IMR-90 (cell line): ENCODE measurements at places on chromosomes 7 and 10. TPM values are rescaled to one million over a fixed set of nuclear protein-coding genes. Genes with fewer than 3 reads are reported as not detected.
A peak's percentile ranks its signal among the peaks of the same experiment; 100 is the strongest.

CTAGE8 gene
- not detected in 2 replicates for total RNA-seq

LRRTM3 gene
- under 0.01 TPM in 1 of 2 replicates, not detected in the other for total RNA-seq

HELLS gene
- 29.8 and 65.8 TPM in 2 replicates for total RNA-seq

MRC1 gene
- total RNA-seq: not detected in 2 replicates

ASL gene
- total RNA-seq: 42.8 and 50.0 TPM in 2 replicates

ZNF735 gene
- total RNA-seq: not detected in 2 replicates

HECTD2 gene
- 5.9 and 10.3 TPM in 2 replicates for total RNA-seq

RET gene
- 0.18 and 0.28 TPM in 2 replicates for total RNA-seq

DNA sequence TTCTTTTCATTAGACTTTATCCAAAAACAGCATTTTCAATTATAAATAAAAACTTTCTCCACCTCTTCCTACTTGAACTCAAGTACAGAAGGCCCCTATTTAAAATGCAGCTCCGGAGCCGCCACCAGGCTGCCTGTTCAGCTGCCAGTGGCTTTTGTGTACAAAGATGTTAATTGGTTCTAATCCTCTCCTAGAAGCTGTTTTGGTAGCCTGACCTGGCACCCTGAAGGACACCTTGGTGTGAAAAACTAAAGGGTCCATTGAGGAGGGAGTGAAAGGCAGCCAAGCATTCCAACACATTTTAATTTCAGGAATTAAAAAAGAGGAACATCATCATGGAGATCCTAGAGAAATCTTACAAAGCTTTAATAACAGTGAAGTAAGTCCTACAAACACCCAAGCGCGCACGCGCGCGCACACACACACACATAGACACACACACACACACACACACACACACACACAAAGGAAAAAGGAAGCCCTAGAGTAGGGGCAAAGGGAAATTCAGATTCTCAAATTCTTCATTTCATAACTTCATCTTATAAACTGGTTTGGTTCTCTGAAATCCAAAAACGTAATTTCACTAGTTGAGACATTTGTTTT is 41.4 kb downstream of the VAX1 start:
- DNase-seq: no peak

- no peak for DNase-seq
Observed at GRCh38 chr7:36683695-36684357, 40.5 kb downstream of the AOAH start.

DNA sequence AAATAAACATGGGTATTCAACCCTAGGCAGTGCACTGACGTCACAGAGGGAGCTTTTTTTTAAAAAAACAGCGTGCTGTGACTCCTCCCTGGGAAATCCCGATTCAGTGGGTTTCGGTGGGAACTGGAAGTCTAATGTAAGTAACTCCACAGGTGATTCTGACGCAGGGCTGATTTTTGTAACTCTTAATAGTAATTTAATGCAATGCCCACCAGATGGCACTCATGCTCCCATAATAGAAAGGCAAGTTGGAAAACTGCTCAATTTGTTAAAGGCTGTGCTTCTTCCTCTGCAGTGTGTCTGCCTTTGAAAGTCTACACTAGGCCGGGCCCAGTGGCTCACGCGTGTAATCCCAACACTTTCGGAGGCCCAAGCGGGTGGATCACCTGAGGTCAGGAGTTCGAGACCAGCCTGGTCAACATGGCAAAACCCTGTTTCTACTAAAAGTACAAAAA is 10.9 kb upstream of the RSU1 start:
- DNase-seq: peak; percentile 83

GRCh38 chr7:10940704-10941355 is 32.8 kb upstream of the PHF14 start:
- DNase-seq: no peak

- peak; percentile 68 for DNase-seq
Observed at GRCh38 chr7:28272461-28272877, 91.9 kb upstream of the JAZF1 start.

DNA sequence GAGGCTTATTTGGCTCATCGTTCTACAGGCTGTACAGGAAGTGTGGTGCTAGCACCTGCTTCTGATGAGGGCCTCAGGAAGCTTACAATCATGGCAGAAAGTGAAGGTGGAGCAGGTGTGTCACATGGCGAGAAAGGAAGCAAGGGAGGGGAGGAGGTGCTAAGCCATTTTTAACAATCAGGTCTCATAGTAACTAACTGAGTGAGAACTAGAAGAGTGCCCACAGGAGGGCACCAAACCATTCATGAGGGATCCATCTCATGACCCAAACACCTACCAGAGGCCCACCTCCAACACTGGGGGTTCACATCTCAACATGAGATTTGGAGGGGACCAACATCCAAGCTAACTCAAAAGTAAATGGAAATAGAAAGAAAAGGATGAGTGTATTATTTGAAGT is 78.1 kb downstream of the CXCL12 start:
- no peak for DNase-seq

DNA sequence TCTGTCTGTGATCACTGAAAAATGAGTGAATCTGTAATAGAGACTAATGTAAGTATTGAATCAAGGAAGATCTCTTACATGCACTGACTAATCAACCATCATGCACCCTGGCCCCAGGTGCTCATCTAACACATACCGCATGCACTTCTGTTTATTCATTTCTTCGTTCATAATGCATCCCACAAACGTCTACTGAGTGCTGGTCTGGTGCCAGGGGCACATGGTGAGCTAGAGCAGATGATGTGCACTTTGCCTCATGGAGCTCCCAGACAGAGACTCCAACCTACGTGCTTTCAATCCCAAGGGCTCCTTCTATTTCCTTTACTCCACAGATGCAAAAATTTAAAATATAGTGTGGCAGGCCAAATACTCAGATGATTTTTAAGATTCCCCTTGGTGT is 10.7 kb downstream of the C10orf90 start:
- DNase-seq: no peak

DNA sequence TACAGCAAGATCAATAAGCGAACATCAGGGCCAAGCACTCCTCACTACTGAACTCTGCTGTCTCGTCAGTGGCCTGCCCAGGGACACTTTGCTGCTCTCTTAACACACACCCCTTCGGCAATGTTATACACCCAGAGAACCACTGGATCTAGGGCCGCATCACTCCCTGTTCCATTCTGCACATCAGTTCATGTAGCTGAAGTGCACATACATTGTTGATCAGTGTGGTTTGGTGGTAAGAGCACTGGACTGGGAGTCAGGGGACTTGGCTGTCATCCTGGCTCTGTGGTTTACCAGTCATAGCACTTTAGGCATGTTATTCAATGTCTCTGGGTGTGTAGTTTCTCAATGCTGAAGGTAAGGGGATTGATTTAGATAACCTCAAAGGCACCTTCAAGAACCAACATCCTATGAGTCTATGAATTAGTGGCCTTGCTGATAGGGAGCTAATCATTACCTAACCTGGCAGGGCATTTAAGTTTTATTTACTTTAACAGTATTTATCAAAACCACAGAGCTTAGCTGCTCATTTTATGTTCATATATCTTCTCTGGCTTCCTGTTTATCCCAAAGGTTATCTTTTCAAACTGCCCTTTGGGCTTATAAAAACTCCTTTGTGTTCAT is 24.8 kb downstream of the DUSP5 start:
- DNase-seq: peak; percentile 65

- DNase-seq: peak; percentile 10
Observed at GRCh38 chr7:45347804-45348203, 190.2 kb downstream of the RAMP3 start.

- no peak for DNase-seq
Observed at GRCh38 chr7:117564080-117564479, 84.3 kb downstream of the CFTR start.

GRCh38 chr7:13797545-13797944 is 191.9 kb downstream of the ETV1 start:
- no peak for DNase-seq

- DNase-seq: peak; percentile 67
Observed at GRCh38 chr7:79227044-79227443, 226.4 kb downstream of the MAGI2 start.

- DNase-seq: no peak
Observed at GRCh38 chr7:152411389-152411788, 24.4 kb downstream of the KMT2C start.

DNA sequence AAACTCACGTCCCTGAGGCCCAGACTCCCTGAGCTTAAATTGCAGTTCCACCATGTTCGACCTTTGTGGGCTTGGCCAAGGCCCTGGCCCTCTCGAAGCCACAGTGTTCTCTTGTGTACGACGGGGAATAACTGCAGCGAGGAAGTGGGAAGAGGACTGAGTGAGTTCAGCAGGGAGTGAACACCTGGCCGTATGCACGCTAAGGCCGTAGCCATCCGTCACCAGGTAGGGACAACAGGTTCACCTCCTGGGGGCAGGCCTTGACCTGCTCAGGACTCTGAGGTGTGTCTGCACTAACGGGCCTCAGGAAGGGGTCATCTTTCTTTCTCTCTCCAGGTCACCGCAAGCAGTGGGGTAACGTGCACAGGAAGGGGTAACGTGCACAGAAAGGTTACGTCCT is 67.2 kb upstream of the CTBP2 start:
- DNase-seq: no peak

DNA sequence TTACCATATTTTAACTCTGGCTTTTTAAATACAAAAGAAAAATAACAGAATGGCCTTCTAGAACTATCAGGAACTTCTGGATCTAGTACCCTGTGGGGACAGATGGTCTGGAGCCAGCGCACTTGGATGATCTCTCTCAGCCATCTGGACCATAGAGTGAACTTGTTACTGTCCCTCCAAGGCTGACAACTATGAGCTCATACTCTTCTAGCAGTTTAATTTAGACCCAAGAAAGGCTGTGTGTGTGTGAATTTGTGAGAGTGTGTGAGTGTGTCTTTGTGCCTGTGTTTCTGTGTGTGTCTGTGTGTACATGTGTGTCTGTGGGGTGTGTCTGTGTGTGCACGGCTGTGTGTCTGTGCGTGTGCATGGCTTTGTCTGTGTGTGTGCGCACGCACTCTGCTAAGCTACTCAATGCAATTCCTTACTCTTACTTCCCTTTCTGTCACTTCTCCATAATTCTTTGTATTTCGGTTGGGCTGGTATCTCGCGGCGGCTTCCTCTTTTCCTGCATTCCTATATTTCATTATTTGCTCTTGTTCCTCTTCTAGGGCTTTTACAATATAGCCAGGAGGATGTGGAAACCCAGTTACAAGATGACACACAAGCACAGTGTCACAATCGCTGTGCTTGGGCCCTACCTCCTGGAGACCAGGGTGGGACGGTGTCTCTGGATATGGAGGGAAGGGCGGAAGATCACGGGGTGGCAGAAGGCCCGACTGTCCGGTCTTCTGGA is 51.9 kb downstream of the IKZF1 start:
- DNase-seq: no peak

GRCh38 chr7:128725531-128725930 is 13.6 kb upstream of the CALU start:
- no peak for DNase-seq

DNA sequence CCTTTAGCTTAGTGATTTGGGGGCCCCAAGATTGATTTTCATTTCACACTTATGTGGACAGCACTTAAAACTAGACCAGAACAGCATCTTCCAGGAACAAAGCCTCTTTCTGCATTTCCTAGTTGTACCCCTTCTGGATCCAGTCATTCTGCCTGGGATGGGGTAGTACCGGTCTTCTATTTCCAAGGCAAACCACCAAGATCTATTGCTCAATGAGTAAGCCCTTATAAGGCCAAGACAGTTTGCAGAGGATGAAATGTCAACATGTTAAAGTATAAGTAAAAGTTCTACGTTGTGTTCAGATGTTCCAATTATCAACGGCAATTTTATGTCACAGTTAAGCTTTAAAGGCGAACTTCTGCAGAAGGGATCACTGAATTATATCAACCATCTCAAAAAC is 106.9 kb upstream of the ZNF746 start:
- peak; percentile 3 for DNase-seq

GRCh38 chr7:30470163-30470770 is 8.3 kb downstream of the NOD1 start:
- DNase-seq: peak; percentile 65

DNA sequence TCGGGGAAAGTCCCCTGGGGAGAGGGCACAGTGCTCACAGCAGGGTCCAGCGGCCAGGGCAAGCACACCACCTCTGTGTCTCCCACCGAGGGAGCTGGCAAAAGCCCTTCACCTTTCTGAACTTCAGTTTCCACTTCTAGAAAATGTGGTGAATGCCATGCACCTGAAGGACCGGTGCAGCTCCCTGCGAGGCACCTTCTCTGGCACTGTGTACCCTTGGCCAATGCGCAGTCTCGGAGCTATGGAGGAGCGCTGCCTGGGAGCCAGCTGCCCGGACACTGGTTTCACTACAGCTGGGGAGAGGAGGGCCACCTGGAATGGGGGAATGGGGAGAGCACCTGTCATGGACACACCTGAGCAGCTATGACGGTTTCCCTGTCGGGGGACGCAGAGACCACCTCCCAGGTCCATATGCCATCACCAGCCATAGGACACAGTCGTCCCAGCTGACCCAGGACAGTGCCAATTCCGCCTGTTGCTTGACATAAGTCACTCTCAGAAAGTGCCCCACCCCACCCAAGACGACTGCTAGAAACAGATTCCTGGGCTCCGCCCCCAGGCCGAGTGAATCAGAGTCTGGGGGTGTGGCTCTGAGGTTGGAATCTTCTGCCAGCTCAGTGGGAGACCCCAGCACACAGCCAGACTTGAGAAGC is 16.8 kb downstream of the RASGEF1A start:
- no peak for DNase-seq

DNA sequence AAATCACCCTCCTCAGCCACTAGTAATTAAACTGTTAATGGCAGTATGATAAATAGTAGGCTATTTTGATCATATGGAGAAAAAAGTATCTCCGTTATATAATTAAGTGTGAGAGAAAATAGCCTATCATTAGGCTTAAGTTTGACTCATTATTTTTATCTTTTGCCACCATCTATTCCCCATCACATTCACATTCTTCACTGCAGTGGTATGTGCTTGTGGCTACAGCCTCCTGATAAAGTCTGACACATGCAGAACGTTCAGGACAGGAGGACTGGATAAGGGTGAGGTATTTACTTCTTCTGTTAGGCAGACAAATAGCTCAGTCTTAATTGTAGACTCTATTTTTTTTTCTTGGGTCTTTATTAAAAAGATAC is 5.8 kb downstream of the NEBL start:
- no peak for DNase-seq

GRCh38 chr7:94901981-94902380 is 5.4 kb upstream of the PPP1R9A start:
- no peak for DNase-seq

DNA sequence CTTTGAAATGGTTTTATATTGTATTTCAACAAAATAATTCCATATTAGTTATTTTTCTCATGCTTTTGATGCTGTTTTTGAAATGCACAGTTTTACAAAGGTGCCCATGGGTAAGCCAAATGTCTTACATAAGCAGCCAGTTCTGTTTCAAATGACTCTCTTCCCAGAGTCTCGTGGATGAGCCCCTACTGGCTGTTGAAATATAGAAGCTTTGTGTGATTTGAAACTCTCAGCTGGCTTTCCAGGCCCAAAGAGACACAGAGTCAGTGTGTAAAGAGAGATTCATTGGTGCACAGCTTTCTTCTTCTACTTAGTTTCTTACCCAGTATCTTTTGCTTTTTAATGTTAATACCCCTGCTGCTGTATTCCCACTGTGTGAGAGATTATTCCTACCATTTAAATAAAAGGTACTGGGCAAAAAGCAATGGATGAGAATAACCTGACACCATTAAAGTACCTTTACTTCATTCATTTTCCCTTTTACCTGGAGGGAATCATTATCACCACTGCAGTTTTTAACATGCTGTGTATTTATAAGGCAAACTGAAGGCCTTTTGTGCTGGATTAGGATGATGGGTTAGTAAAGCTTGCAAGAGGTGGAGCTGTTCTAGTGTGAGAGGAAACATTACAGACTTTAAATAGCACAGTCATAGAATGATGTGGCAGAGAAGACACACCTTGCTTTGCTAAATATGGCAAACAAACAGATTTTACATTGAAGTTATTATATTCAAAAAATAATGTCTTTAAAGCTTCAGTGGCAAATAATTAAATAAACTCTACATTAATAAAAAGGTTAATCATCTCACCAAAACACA is 415.1 kb downstream of the THSD7A start:
- no peak for DNase-seq
